ENCODE measurements at places on chromosomes 12 and 14.

DNA sequence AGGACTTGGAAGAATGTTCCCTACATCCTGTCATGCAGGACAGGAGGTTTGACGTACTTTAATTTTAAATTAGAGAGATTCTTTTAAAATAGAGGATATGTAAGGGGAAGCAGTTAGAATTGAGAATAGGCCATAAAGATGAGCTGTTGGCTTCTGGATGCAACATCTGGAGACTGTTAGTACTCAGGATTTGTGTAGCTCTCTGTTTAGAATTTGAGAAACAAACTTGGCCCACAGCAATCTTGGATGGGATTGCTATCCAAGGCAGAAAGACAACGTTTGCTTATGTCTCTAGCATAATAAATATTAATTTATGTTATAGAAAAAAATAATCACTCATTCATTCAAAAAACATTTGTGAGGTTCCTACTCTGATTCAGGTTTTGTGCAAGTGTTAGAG lies 398.4 kb upstream of the NOVA1 start:
- no peak for DNase-seq

DNA sequence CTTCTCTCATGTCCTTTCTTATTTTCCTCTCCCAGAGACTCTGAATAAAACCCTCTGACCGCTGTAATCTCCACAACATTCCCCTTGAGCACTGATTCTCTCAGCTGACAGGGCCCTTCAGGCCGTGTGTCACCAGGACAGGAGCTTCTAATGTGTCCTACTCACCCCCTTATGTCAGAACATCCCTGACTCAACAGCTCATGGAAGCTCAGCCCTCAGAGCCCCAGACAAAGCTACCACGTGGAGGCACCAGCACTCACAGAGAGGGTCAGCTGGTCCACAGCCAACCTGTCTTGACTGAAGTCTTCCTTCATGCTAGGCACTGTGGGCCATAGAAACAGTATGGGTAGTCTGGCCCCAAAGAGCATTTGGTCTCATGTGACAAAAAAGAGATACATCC lies 49.8 kb downstream of the SMUG1 start:
- no peak for DNase-seq

GRCh38 chr12:111788178-111788654 lies 21.5 kb downstream of the ALDH2 start:
- DNase-seq: peak; percentile 70

GRCh38 chr12:69151254-69151764 lies 88.1 kb upstream of the CPSF6 start:
- no peak for DNase-seq

DNA sequence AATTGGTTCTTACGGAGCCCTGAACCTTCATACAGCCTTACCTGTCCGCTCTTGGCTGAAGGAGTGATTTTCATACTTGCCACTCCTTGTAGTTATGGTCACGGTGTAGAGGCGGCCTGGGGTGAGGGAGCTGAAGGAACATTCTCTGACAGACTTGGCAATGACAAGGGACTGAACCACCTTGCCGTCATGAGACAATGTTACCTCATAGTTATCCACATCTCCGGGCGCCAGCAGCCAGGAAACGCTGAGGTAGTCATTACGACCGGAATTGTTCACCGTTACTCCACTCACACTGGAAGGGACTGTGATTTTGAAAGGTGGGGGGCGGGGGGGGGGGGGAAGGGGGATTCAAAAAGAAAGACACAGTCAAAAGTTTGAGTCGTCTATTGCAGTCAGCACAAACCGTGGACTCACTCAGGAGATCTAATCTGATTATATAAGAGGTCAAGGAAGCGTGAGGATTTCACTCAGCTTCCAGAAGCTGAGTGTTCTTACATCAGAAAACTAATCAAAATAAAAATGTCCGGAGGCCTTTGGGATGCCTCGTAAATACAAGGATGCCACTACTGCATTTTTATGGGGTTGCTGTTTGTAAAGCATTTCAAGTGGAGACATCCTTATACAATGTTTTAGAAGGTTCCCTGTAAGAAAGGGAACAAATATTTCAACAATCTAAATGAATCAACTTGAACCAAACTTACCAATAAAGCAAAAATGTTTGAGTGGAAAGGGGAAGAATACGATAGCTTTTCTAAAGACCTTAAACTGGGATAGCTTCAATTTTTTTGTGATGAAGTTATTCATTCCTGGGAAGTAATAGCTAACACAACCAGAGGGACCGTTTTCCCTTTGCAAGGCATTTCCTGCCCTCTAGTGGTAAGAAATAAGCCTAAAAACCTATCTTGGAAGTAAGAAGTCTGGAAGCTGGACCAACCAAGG lies 60.6 kb downstream of the PTPRB start:
- peak; percentile 60 for DNase-seq

DNA sequence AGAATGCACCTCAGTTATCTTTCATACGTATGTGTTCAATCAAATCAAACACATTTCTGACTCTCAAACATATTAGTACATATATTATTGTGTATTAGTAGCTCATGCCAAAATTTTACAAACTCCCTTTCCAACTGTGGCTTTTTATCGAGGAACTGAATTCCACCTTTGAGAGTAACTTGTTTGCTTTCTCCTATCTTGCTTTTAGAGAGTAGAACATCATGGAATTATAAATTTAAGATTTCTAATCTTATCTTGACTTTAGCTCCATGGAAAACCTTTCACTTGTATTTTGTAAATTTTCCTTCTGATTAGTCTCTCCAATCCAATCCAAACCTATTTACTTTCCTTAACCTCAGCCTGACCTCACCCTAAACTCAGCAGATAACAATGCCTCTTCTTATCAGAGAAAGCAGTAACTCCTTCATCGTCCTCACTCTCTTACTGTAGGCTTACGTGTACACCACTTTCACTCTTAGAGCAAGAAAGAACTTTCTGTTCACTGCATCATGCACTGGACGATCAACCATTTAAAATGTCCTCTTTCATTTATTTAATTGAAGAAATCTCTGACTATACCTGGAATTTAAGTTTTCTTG lies 164.5 kb downstream of the TMTC3 start:
- no peak for DNase-seq

DNA sequence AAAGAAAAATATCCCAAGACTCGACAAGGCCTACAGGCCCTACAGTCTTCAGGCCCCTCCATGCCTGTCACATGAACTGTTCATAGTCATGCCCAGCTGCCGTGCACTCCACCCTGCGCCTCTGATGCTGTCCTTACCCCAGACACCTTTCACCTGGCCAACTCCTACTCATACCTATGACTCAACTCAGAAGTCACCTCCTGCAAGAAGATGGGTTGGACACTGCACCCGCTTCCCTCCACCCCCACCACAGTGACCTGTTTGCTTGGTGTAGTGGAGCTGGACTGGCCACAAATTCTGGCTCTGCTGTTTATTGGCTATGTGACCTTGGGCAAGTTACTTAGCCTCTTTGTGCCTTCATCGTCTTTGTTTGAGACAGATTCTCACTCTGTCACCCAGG lies 56.2 kb downstream of the PHETA1 start:
- DNase-seq: no peak

GRCh38 chr14:31166271-31166561 lies 41.4 kb downstream of the HECTD1 start:
- DNase-seq: no peak

- no peak for DNase-seq
Observed at GRCh38 chr12:57089271-57090245, 644 bp downstream of the NAB2 start.

GRCh38 chr12:130480887-130481286 lies 143.2 kb downstream of the PIWIL1 start:
- DNase-seq: no peak

DNA sequence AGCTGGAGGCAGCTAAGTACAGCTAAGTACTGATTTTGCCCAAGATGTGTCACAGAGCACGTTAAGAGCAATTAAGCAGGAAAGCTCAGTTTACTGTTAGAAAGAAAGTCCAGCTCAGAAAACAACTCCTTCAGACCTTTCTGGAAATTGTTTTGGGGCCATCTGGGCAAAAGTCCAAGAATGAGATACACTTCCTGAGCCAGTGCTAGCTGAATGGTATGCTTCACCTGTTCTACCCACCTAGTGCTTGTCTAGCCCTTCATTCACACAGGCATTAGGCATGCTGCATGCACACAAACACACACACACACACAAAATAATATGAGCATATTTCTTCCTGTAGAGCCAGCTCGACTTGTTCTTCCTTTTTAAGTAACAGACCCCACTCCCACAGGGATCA lies 6.6 kb upstream of the IKZF4 start:
- peak; percentile 76 for DNase-seq

GRCh38 chr12:26686408-26686807 lies 146.6 kb downstream of the ITPR2 start:
- DNase-seq: no peak

- DNase-seq: no peak
Observed at GRCh38 chr12:49808686-49809380, 19.4 kb downstream of the NCKAP5L start.
